ENCODE measurements at places on chromosomes 7 and 10.

DNA sequence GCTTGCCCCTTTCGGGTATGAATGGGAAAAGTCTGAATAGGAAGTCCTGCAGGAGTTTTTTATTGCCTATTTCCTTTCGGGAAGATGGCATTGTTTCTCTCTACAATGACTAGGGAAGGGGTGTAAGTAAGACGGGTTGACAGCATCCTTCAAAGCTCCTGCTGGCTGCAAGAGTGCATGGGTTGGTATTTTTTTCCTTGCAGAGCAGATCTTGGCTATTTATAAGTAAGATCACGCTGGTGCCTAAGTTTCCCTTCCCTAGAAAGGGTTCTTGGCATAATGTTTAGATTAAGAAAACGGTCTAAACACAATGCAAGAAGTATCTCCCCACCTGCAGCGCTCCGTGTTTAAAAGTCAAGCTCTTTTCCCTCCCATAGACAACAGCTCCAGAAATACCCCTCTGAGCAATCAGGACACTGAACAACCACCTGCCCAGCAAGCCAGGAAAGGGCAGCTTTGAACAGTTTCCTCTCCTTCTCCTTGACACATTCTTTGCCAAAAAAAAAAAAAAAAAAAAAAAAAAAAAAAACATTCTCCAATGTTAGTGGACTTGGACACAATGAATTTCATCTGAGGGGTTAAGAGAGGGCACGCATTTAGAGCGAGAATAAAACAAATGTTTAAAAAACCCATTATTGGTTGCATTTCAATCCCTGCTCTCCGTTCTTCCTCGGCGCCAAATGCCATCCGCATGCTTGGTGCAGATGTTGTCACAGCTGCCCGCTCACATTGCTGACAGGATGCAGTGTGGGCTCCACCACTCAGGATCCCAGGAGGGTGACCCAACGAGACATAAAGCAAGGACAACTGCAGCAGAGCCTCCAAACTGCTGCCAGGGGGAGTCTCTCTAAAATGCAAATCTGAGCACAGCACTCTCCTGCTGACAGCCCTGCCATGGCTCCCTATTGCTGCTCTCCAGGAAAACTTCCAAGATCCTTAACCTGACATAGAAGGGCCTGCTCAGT lies 427.4 kb upstream of the MGMT start:
- no peak for DNase-seq

DNA sequence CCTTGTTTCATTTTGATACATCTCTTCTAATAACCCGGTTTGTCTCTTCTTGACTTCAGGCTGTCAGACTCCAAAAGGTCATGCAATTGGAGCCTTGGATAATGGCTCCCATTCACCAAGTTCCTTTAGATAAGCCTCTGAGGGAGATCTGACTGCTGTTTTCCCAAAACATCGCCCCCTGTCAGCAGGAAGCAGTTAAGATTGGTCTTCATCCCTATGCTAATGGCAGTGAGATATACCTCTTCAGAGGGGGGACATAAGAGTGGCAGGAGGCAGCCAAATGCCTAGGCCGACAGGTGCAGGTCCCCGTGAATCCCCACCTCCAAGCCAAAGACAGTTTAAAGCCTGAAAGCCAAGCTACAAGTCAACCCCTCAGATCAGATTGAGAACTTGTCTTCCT lies 144.6 kb downstream of the WDR11 start:
- DNase-seq: no peak

DNA sequence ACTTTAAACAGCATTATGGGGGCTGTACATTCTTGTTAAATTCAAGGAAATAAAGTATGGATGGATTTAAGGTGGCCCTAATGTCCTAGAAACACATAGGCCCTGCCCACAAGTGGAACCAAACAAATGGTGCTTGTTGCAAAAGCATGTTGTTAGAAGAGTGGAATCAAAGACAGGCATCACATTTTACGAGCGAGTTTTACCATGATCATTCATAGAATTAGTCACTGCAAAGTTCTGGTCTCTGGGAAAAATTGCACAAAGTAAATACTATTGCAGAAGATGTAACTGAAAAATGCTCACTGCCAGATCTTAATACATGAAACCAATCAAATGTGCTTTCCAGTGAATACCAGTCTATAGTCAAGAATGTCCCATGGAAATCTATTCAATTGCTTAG lies 677.1 kb downstream of the PARD3 start:
- no peak for DNase-seq

GRCh38 chr10:125002423-125003145 lies 60.7 kb downstream of the ZRANB1 start:
- no peak for DNase-seq

GRCh38 chr7:138553805-138554204 lies 93.7 kb downstream of the TRIM24 start:
- no peak for DNase-seq

DNA sequence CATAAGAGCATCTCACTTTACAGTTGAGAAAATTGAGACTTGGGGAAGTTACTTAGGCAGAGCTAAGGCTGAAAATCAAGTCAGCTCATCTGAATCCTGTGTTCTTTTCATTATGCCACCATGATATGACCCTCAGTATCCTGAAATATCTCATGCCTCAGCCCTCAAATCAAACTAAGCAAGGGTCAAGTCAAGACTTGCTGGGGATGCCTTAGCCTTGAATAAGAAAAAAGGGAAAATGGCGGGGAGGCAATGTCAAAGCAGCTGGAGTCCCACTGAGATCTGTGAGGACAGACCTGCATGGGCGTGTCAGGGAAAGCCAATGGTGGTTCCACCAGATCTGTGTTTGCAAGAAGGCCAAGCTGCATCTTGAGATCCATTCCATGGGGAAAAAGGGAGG lies 91.0 kb upstream of the CACUL1 start:
- no peak for DNase-seq

- no peak for DNase-seq
Observed at GRCh38 chr7:41825927-41826480, 123.1 kb upstream of the INHBA start.

GRCh38 chr7:117176206-117176605 lies 146.7 kb downstream of the WNT2 start:
- DNase-seq: no peak

GRCh38 chr7:1809070-1809469 lies 139.0 kb downstream of the ELFN1 start:
- DNase-seq: no peak

DNA sequence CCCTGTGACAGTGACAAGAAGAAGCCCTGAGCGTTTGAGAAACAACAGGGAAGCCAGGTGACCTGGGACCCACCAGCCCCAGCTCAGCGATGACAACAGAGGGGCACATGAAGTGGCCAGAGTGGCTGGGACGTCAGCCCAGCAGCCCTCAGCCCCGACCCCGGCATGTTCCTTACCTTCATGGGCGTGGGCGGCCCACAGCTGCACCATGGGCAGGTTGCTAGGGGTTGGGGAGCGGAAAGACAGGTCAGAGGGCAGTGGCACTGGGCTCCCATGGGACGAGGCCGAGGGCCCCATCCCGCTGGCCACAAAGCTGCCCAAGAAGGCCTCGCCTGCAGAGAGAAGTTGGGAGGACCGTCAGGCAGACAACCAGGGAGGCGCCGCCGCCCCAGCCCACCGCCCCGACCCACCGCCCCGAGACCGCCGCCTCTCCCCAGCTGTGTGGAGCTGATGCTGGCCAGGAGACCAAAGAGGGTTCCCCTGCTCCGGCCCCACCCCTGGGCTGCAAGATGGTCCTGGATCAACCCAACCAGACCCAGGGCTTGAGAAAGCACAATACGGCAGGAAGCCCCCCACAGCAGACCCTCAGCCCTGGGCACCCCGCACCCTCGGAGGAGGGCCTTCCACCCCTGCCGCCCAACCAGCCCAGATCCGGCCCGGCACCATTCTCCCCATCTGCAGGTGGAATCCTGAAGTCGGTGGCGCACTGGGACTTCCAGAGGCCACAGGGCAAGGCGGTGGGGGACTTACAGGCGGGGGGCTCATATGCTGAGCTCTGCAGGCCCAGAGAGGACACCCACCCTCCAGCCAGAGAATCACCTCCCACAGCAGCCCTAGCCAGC lies 29.1 kb downstream of the TNRC18 start:
- DNase-seq: no peak

DNA sequence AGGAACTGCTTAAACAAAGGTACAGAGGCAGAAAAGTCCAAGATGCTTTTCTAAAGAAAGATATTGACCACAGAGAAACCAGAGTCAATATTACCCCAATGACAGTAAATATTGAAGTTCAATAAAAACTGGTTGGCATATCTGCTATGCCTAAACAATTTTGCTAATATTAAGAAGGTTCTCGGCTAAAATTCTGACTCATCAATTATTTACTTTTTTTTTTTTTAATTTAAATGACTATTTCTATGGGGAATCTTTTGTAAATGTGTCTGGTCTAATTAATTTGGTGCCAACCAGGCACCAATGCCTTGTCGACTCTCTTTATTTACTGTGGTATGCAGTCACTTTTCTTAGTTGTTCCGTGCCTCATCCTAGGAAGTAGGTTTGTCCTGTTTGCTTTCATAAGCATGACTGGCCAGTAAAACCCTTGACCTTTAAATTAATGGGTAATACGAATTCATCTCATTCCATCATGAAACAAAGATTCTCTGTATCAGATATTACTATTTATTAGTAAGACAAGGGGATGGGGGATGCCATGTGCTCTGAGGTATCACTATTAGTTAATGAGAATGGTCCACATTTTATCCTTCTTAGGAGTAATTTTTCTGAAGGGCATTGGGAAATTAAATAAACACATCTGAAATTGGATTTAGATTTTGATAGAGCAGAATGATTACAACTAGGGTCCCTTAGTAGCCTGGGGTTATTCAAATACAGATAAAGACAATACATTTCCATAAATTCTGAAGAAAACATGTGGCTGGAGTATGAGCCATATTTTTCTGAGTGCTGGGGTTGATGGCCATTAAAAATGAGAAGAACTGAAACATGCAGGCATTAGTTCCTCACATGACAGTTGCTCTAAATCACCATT lies 154.4 kb downstream of the VTI1A start:
- no peak for DNase-seq

DNA sequence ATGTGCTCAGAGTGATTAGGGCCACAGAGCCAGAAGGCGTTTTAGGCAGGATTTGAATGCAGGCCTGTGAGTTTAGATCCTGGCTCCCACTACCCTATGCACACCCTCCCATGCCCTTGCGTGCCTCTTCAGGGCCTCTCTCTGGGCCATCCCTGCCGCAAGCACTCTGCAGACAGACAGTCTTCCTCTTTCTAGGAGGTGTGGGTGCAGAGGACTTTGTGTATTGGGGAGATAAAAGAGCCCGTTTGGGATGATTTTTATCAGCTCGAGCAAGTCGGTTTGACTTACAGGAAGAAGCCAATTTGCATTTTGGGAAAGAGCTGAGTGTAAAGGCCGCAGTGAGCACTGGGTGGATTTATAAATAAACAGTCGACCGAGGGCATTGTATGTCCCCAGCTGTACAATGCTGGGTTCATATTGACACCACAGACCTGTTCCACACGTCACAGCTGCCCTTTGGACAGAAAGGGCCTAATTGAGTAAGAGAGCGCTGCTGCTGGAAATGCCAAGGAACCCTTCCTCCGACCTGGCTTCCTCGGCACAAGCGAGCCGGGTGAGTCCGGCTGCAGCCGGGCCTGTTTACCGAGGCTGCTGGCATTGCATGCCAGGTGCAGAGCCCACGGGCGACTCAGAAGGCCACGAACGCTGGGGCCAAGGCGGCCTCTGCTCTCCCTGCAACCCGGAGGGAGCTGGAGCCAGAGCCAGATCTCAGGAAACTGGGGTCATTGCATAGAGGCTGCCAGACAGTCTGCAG lies 25.1 kb downstream of the ZMIZ1 start:
- DNase-seq: no peak

DNA sequence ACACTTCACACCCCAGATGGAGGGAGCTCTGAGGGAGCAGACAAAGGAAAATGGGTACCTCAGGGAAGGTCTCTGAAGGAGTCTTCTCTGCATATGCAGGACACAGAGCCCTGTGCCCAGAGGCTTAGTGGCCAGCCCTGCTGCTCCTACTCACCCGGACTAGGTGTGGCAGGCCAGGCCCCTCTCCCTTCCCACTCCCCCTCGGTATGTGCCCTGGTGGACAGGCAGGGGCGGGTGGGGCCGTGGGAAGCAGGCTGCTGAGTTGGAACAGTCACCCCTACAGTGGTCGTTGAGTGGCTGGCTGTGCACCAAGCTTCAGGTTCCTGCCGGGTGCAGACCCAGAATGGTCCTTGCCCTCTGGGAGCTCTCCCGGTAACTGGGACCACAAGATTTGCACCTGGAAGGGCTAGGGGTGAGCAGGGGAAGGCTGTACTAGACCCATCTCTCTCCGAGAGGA lies 68.6 kb downstream of the ZMIZ1 start:
- DNase-seq: no peak

- DNase-seq: no peak
Observed at GRCh38 chr7:87113077-87113476, 39.2 kb upstream of the DMTF1 start.

GRCh38 chr7:29362380-29362779 lies 167.8 kb downstream of the CHN2 start:
- no peak for DNase-seq

- DNase-seq: no peak
Observed at GRCh38 chr7:132137681-132138080, 438.6 kb downstream of the PLXNA4 start.

DNA sequence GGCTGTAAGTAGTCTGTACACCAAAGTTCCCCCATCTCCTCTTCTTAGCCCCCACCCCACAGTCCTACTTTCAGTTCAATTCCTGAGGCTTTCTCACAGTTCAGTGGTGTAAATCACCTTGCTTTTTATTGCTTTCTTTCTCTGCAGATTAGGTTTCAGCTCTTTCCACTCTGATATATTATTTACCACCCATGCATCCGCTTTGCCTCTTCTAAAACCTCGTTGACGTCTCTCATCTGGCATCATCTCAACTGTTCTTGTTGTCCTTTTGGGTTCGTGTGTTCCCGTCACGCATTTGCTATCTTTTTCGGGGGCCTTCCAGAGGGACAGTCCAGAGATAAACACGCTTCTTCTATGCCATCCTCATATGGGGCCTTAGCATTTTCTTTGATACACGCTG lies 597.9 kb upstream of the DPP6 start:
- no peak for DNase-seq

DNA sequence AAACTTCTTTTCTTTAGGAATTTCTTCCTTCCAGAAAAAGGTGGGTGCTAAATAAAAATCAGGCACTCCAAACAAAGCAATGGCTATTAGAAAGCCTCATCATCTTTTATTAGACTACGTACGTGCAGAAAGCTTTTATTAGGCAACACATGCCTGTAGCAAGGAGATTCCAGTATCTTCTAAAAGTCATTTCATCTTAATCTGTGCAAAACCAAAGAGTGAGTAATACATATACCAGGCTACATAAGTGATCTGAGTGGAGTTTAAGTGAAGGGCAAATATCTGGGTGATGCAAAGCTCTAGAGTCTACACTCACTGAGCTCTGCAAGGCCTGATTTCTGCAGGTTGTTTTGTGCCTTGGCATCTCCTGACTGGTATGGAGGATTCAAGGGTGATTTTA lies 231.7 kb downstream of the ELMO1 start:
- no peak for DNase-seq

- no peak for DNase-seq
Observed at GRCh38 chr10:34154383-34154900, 660.7 kb downstream of the PARD3 start.

GRCh38 chr7:51121931-51122425 lies 194.6 kb downstream of the COBL start:
- no peak for DNase-seq

GRCh38 chr7:128304212-128304611 lies 39.5 kb downstream of the RBM28 start:
- DNase-seq: no peak

- no peak for DNase-seq
Observed at GRCh38 chr7:149719912-149720335, 53.5 kb downstream of the ZNF467 start.
